ENCODE measurements at places on chromosomes 16 and 17.

DNA sequence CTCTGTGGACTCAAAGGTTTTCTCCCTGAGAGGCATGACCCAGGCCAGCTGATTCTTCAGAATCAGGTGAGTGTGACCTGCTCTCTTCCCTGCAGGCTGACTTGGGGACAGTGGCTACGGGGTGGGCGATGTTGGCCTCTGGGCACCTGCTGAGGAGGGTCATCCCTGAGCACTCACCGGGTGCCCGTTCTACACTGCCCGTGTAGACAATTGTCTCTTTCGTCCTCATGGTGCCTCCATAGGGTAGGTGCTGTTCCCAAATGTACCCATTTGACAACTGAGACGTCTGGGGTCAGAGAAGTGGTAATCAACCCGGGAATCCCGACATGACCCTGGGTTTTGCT, 74.8 kb downstream of the GOSR1 start:
- no peak for DNase-seq

- DNase-seq = no peak
These were observed 54.3 kb downstream of the WNT3 start for GRCh38 chr17:46764000-46764708.

DNA sequence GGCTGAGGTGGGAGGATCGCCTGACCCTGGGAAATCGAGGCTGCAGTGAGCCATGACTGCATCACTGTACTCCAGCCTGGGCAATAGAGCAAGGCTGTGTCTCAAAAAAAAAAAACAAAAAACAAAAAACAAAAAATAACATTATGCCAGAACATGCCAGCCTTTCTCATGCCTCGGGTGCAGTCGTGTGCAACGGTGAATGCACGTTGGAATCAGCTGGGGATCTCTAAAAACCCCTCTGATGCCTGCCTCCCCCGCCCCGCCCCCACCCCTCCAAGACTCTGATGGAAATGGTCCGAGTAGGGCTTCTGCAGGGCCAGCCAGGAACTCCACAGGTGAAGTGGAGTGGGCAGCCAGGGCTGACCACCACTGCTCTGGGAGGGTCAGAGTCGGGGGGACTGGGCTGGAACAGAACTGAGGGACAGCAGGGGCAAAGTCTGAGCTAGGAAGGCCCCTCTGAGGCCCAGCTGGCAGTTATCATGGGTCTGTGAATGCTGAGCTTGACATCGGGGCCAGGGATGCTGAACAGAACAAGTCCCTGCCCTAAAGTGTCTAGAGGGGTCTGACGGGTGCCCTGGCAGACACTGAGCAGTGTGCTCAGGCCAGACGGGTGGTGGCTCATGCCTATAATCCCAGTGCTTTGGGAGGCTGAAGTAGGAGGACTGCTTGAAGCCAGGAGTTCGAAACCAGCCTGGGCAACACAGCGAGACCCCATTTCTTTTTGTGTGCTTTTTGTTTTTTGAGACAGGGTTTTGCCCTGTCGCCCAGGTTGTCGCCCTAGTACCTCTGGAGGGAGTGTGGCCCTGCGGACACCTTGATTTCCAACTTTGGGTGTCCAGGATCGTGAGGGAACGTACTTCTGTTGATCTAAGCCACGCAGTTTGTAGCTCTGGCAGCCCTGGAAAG, 193.4 kb upstream of the GSE1 start:
- no peak for DNase-seq

- DNase-seq = peak; percentile 66
These were observed 23.9 kb upstream of the FMNL1 start for GRCh38 chr17:45197555-45198334.

DNA sequence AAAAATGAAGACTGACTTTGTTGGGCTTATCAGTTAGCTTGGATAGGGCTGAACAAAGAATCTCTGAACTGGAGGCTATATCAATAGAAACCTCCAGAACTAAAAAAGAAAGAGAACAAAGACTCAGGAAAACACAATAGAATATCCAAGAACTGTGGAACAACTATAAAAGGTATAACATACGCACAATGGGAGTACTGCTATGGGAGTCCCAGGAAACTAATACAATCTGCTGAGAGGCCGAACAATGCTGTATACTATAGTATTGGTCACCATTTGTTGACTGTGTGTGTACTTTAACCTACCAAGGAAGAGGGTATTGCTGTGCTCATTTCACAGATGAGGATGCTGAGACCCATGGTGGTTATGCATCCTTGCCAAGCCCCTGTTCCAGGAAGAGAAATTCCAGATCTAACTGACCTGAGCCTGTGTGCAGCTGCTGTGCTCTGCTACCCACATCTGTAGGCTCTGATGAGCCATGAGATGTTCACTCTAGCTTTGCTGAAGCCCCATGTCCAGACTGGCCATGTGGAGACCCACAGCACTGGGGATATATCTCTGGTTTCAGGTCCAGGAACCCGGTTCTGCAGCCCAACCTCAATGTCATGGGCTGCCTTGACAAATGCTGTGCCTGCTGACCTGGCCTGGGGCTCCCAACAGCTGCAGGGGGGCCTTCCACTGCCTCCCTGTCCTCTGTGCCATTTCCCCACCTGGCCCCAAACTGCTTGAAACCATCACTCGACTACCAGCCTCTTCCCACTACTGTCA, 254.3 kb upstream of the TNRC6C start:
- no peak for DNase-seq

DNA sequence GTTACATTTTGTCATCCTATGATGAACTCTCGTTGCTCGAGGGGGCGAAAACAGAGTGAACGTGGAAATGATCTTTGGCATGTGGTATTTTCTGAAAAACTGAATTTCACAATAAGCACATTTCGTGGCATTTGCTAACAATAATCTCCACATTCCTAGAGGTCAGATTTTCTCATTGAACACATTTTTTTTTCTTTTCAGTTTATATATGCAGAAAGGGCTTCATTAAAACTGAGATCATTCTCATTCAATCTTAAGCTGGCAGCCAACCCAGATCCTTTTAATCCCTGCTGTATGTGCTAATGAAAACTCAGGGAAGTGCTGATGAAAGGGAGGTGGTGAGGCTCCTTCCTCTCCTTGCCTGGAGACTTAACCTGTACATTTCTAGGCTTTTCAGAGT, 52.6 kb downstream of the PRKCA start:
- no peak for DNase-seq

- DNase-seq = no peak
These were observed 176.6 kb downstream of the RAB11FIP4 start for GRCh38 chr17:31568121-31568520.

DNA sequence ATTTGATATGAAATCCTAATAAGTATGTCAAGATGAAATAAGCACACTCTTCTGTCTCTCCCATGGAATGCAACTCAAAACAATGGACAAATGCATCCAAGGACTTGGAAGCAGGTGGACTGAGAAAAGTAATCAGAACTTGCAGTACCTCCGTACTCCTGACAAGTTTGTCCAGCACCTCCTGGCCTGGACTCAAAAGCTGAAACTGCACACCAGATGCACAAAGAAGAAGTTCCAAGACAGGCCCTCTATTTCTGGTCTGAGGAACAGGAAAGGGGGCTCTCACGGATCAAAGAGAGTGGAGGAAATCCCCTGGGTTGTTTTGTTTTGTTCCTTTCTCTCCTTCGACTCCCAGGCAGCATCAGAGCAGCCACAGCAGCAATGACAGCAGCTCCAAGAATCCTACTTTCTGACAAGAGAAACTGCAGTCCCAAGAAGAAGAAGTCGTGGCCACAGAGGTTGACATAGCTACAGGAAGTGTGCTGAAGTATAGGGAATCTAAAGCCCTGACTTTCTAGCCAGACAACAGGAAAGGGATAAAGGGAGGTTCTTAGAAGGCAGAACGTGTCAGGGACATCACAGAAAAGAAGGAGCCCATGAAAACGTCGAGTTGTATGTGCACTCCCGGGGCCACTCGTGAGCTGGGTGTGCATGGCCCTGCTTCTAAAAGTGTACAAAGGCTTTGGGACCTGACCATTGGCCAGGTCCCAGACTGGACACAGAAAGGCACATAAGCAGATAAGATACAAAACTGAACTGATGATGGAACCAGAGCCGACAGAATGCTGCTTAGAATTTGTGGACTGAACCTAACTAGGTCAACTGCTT, 29.3 kb downstream of the AKAP10 start:
- no peak for DNase-seq

GRCh38 chr17:83203472-83204221, 124.2 kb downstream of the METRNL start:
- no peak for DNase-seq

DNA sequence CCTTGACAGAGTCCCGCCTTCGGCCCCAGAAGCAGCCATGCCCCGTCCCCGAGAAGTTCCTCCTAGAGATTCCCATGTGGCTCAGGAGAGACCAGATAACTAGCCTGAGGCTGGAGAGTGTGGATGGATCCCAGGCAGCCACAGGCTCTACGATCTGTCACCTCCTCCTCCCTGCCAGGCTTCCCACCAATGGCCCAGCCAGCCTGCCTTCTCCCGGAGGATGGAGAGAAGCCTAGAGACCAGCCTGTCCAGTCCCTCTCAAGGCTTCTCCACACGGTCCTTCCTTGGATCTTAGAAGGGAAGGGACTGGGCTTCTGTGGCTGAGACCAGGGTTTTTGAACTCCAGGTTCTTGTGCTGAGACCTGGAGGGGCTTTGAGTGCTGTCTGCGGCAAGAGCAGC, 1.6 kb upstream of the SMTNL2 start:
- no peak for DNase-seq

GRCh38 chr16:66416136-66416535, 11.0 kb upstream of the BEAN1 start:
- DNase-seq = no peak

GRCh38 chr16:53518550-53519416, 15.8 kb upstream of the AKTIP start:
- peak; percentile 58 for DNase-seq

DNA sequence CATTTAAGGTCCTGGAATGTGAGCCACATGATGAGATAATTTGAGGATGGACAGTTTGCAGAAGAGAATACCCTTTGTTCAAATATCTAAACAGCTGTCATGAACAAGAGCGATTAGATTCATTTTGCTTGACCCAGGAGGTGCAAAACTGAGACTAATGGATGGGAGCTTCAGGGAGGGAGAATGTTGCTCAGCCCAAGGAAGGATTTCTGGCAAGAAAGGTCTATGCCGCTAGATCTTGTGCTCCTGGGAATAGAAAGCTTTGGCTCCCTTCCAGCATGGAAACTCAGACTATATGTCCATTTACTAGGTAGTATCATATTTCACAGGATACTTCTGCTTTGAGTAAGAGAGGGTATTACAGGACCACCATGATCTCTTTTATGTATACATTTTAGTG, 14.8 kb upstream of the CDH11 start:
- no peak for DNase-seq

DNA sequence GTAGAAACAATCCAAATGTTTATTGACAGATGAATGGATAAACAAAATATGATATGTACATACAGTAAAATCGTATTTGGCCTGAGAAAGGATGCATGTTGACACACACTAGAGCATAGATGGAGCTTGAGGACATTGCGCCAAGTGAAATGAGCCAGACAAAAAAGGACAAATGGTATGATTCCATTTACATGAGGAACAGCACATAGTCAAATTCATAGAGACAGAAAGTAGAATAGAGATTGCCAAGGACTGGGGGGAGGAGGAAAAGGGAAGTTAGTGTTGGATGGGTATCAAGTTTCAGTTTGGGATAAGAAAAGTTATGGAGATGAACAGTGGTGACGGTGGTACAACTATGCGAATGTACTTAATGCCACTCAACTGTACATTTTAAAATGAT, 47.9 kb downstream of the COPRS start:
- no peak for DNase-seq

DNA sequence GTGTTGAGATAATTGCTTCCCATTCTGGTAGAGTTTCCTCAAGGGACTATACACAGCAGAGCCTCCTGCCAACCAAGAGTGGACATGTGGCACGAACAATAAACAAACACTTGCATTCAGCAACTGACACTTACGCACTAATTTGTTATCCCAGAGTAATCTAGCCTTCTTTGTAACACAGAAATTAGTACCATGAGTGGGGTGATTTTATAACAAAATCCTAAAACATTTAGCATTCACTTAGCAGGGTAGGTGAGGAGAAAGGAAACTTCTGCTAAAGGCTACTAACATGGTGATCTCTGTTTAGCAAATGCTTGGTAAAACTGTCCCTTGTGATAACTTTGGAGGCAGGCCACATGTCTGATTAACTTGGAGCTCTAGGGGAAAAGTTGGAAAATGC, 325.2 kb downstream of the HS3ST4 start:
- DNase-seq = no peak

DNA sequence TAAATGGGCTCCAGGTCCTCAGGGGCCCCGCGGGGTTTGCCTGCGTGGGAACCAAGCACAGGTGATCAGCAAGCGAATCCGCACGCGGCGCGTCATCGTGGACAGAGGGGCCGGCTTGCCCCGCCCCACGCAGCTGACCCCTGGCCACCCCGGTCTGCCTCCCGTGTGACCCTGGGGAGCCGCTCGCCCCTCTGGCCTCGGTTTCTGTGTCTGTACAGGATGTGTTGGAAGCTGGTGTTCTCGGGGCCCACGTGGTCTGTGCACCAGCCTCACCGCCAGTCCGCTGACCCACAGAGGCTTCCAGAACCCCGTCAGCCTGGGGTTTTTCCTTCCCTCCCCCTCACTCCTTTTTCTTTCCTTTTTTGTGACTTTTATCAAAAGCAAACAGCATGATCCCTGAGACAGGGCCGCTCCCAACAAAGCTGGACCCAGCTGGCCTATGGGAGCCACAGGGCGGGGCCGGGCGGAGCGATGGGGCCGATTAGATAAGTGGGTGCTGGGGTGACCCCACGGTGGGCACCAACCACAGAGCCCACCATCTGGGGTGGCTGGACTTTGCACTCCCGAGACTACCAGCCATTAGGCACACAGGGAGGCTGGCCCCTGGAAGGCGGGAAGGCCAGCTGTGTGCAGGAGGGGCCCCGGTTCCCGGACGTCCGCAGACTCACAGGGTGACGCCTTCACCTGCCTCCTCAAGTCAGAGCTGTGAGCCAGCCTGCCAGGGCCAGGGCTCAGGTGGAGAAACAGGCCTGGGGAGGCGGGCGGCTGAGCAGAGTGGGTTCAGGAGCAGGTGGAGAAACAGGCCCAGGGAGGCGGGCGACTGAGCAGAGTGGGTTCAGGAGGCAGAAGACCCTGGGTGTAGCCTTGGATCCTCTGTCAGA, 56.0 kb downstream of the ZFPM1 start:
- DNase-seq = no peak

DNA sequence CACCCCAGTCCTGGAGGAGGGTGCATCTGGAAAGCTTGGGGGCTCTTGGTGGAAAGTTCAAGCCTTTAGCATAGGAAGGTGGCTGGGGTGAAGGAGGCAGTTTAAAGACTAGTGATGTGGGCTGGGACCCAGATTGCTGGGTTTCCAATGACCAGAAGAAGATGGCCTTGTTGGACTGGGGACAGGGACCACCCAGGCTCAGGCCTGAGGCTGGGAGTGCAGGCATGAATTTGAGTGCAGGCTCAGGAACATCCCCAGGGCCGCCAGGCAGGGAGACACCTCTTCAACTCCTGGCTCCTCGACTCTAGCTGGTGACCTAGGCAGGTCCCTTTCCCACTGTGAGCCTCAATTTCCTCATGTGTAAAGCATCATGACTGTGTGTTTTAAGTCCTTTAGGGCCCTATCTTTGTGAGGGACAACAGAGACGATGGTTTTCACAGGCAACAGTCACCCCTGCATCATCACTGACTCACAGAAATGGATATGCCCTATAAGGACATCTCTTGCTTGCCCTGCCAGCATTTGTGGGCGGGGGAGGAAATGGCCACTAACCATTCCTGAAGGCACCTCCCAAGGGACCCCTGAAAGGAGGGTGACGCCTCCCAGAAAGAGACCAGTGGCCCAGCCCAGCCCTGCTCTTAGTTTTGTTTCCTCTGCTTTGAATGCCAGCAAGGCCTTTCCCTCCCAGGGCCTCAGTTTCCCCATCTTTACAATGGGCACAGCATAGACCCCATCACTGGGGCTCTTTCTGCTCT, 11.1 kb downstream of the NLRC5 start:
- DNase-seq = peak; percentile 47
